Activated B cell treated with CpG ODN at 0.5 μM for 24 hours (primary cell): ENCODE measurements at places on chromosomes 3 and 15.

DNA sequence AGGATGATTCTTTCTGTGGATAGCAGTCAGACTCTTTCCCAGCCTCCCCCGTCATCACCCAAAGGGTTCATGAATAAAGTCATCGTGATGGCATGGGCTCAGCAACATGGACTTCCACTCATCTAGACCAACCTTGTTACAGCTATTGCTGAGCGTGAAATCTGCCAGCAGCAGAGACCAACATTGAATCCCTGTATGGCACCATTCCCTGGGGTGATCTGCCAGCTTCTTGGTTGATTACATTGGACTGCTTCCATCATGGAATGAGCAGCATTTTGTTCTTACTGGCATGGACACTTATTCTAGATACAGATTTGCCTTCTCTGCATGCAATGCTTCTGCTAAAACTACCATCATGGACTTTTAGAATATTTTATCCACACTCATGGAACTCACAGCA lies 195.6 kb upstream of the AZI2 start:
- H3K36me3 ChIP-seq, result no peaks in the 10 kb centered on the region
- no peaks in the 10 kb centered on the region for H3K27me3 ChIP-seq
- no peak overlapping the region for H3K4me3 ChIP-seq
- no peaks in the 10 kb centered on the region for H3K4me1 ChIP-seq

DNA sequence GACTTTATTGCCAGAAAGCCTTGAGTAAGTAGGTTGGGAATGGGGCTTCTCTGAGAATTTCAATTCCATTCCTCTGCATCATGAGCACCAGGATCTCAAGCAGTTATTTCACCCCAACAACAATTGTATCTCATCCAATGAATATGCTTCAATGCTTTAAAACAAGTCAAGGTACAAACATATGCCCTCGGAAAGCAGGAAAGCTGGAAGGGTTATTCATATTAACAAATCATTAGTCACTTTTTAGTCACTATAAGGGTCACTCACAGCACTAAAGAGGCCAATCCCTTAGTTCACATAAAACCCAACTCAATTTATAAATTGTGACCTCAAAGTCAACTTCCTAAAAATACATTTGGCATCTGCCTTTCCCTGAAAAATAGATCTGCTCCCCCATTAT lies 16.2 kb downstream of the MB21D2 start:
- DNase-seq, result no peak
- peaks cover 1% of the 10 kb centered on the region for H3K27me3 ChIP-seq
- no peaks in the 10 kb centered on the region for H3K4me1 ChIP-seq
- H3K27ac ChIP-seq, result no peak overlapping the region

DNA sequence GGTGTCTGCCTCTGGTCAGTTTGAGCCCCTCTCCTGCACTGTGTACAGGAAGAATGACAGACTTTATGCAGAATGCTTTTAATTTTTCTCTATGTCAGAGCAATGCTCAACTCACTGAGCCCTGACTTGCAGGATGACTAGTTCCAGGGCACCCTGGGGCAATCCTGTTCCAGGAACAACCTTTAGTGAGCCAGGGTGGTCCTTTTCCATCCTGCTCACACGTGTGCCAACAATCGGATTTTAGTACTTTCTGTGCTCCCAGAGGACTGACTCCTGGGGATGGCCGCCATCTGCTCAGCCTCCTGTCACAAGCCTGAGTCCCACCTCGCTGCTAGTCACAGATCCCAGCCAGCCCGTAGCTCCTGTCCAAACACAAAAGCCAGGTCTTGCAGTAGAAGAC lies 48.2 kb upstream of the ALDH1A3 start:
- no peak overlapping the region for H3K27ac ChIP-seq
- H3K36me3 ChIP-seq, result no peaks in the 10 kb centered on the region
- H3K4me3 ChIP-seq, result no peak overlapping the region
- no peaks in the 10 kb centered on the region for H3K4me1 ChIP-seq

DNA sequence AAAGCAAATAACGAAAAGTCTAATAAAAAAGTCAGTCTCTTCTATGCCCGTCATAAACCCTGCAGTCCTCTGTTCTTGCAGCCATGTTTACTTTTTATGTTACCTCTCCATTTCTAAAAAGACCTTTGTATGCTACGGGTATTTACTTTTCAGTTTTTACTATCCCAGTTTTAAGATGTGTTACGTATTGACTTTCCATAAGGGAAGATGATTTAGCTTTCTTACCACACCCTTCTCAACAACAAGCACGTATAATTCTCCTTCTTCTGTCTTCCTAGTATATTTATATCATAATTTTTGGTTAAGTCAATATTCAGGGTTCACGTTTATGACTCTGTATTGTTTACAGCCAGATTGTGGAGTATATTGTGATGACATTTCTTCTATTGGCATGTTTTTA lies 10.8 kb downstream of the TRNT1 start:
- H3K4me3 ChIP-seq, result no peak overlapping the region
- no peak for DNase-seq
- H3K36me3 ChIP-seq, result peaks cover 89% of the 10 kb centered on the region
- H3K4me1 ChIP-seq, result peaks cover 20% of the 10 kb centered on the region
- no peak overlapping the region for H3K27ac ChIP-seq
